ENCODE measurements at places on chromosomes 16 and 17.

DNA sequence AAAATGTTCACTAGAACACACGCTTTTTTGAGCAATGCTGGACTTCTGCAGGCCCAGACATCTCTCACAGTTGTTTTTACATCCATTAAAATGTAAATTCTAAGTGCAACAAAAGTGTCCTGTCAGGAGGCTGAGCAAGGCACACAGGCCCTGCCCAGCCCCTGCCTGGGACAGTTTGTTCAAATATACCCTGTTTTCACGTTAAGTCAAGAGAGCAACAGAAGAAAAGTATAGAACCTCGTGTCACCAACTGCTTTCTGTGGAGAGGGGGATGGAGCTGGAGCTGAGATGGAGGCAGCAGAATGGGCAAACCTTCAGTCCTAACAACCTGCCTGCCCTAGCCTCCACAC, 4.3 kb upstream of the HOXB2 start:
- no peak for DNase-seq

GRCh38 chr17:62705778-62706597, 78.5 kb downstream of the MRC2 start:
- DNase-seq: no peak

DNA sequence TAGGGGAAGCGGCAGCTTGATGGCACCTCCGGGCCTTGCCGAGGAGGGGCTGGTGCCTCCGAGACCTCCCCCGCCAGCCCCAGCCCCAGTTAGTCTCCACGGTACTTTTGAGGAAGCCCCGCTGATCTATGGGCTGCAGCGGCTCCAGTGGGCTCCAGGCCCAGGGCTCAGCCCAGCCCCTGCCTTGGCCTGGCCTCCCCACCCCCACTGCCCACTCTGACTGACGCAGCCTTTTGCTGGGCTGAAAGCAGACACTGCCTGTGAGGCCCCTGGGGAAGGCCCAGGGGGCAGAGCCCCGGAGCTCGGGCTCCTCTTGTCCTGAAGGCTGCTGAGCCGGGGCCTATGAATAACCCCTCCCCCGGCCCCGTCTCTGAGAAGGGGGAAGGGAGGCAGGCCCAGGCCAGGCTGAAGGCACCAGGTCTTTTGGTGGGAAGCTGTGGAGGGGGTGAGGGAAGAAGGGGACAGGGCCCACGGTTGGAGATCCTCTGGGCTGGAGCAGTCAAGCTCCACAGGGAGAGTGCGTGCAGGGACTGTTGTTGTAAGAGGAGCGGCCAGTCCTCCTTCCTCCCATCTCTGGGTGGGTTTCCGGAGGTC, 7.5 kb upstream of the SMTNL2 start:
- DNase-seq: no peak

GRCh38 chr17:77101521-77102410, 39.0 kb upstream of the SEC14L1 start:
- DNase-seq: no peak

GRCh38 chr16:66848172-66848571, 4.0 kb downstream of the CA7 start:
- no peak for DNase-seq

DNA sequence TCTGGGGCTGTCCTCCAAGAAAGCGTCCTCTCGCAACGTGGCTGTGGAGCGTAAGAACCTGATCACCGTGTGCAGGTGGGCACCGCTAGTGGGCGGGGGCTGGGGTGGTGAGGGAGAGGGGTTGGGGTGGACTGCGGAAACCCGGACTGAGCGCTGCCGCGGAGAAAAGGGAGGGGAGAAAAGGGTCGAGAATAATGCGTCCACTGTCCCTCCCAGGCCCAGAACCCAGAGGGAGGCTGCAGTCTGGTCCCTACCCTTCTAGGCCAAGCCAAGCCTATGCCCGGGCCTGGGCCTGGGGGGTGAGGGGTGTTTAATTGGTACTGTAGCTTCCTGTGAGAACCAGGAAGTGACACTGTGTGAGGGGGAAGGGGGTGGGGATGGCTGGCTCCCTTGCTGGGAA, 464 bp downstream of the RUNDC3A start:
- no peak for DNase-seq

DNA sequence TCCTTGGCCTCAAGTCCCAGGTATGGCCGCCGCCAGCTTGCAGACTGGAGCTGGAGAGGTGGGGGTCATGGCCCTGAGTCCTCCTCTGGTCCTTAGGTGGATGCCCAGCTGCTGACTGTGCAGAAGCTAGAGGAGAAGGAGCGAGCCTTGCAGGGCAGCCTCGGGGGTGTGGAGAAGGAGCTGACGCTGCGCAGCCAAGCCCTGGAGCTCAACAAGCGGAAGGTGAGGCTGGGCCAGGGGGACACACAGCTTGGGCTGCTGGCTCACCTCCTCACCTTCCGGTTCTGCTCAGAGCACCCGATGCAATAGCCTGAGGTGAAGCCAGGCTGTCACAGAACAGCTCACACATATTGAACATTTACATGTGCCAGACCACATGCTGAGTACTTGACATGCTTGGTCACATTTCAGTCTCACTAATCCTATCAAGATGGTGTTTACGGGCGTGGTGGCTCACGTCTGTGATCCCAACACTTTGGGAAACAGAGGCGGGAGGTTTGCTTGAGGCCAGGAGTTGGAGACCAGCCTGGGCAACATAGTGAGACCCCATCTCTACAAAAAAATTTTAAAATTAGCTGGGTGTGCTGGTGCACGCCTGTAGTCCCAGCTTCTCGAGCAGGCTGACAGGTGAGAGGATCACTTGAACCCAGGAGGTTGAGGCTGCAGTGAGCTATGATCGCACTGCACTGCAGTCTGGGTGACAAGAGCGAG, 7.4 kb downstream of the RNF40 start:
- DNase-seq: no peak

GRCh38 chr17:38361694-38362465, 10.2 kb downstream of the SOCS7 start:
- peak; percentile 20 for DNase-seq

GRCh38 chr17:82808006-82808405, 31.8 kb downstream of the ZNF750 start:
- DNase-seq: no peak

DNA sequence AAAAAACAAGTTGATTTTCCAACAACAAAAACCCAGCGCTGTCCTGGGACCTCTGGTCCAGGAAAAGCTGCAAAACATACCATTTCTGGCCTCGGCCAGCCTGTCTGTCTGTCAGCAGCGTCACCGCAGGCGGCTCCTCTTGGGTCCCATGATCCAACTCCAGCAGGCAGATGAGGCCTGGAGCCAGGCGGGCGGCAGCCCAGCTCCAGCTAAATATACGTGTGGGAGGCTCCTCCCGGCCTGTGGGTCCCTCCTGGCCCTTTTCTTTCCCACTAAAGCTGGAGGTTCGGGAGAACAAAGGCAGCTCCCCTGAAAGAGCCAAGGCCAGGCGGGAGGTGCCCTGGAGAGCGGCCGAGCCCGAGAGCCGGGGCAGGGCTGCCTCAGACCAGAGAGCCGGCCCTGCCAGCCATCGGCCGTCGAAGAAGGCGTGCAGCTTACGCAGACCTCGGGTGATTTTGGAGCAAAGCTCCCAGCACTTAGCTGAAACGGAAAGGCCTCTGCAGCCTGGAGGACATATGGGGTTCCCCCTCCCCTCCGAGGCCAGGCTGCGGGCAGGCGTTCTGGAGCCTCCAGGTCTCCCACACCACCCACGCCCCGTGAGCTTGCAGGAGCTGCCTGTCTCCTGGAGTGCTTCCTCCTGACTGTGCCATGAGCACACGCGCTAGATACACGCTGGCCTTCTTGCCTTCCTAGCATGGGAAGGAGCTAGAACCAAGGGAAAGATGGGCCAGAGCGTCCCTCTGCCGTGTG, 19.9 kb upstream of the JPH3 start:
- DNase-seq: no peak

DNA sequence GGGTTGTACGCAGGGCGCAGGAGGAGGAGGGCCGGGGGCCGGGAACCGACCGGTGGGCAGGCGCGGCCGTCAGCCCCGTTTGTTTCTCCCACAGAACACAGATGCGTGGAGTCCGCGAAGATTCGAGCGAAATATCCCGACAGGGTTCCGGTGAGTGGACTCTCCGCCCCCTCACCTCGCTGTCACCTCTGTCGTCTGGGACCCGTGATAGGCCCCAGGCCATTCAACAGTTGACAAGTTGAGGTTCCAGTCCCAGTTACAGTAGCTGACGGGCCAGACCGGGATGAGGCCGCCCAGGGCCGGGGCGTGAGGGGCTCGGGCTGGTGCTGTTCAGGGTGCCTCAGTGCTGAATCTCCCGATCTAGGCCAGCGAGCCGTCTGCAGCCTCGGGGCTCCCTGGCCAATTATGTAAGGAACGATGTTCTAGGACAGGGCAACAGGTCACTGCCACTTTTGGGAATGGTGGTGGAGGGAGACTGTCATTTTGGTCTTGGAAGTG, 628 bp downstream of the GABARAPL2 start:
- no peak for DNase-seq

DNA sequence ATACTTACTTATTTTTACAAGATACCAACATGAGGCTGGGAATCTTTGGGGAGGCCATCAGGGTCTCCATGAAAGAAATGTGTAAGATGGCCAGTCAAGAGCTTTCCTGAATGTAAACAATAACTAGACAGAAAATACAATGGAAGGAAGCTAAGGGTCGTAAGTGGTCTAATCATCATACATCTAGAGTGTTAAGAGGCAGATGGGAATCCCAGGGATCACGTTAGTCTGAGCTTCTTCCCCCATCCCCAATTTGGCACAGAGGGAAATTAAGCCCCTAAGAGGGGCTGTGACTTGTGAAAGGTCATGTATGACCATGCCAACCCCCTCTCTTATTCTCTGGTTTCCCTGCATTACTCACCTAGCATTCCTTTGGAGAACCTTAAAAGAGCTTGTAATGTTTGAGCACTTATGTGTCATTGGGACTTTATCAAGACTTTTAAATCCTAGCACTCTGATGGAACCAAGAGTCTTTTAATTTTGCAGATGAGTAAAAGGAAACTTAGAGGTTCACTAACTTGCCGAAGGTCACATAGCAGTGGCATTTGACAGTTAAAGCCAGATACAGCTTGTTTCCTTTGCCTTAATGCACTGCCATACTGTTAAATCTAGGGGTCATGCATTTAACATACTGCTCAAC, 46.1 kb downstream of the DCUN1D3 start:
- DNase-seq: no peak
